ENCODE measurements at places on chromosomes 11 and 22.

DNA sequence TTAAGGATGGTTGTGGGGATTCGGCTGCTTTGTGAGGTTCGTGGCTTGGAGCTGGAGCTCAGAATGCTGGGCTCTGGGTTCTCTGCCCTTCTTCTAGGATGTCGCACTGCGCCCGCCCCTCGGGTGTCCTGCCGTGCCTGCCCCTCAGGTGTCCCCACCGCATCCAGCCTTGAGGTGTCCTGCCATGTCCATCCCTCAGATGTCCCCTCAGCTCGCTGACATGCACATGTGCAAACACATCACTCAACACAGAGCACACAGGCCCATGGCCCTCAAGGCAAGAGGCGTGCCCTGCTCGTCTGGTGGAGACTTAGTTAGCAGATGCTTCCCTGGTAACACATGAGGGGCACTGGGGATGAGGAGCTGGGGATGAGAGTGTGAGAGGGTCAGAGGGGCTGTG, 359.3 kb downstream of the TBC1D22A start:
- DNase-seq: no peak

- no peak for DNase-seq
These were observed 73.5 kb downstream of the TRAF6 start for GRCh38 chr11:36436589-36436988.

- DNase-seq: no peak
These were observed 19.1 kb downstream of the RFPL2 start for GRCh38 chr22:32185821-32186220.

GRCh38 chr22:36741968-36742367, 34.0 kb downstream of the IFT27 start:
- DNase-seq: no peak

- DNase-seq: no peak
These were observed 1.3 kb downstream of the ARHGEF12 start for GRCh38 chr11:120337355-120338106.

DNA sequence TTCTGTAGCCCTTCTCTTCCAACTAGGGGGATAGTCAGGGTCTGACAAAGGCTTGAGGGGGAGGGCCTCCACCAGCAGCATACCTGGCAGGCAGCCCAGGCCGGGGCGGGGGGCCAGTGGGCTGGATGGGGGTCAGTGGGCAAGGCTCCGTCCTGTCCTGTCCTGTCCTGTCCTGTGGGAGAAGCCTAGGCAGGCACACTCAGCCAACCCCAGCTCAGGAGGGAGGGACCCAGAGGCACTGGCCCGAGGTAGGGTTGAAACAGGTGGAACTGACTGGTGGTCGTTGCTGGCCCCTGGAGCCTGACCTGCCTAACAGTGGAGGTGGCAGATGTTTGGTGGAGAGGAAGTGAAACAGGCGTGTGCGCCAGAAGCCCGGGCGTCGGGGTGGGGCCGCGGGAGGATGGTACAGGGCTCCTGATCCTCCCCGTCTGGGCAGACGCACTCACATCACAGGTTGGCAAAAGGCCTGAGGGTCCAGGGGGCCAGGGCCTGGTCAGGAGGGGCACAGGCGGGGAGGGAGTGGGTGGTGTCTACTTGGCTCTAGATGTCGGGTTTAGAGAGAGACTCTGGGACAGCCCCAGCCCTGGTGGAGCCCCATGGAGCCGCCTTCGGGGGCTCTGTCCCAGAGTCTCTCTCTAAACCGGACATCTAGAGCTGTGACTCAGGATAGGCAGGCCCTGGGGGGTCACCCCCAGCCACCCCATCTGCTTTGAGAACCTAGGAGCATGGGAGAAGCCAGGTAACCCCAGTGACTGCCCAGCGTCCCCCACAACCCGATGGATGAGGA, 32.5 kb upstream of the GRAMD4 start:
- no peak for DNase-seq

DNA sequence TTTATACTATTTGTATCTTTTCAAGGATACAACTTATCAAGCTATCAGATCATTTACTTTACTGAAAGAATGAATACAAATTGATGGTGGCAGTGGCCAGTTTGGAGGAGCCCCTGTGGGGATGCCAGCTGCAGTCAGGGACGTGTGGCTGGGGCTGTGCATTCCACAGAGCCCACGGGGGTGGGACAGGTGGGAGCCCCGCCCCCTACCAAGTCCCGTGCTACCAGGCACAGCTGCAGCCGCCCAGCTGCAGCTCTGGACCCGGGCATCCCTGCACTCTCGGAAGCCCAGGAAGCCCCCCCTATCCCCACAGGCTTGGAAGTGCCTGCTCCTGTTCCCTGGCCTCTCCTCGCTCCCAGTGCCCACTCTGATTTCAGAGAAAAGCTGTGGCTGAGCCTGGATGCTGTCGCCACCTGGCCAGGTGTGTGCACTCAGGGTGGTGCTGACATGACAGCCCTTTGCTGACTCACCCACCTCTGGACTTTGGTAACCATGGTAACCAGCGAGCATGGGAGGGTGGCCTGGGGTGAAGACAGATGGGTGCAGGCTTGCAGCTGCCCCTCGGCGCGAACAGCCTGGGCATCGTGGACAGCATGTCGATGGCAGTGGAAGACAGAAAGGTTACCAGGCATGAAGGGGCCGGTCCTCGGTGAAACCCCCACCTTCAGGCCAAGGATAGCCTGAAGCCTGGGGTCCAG, 138.1 kb downstream of the SBF2 start:
- DNase-seq: no peak

DNA sequence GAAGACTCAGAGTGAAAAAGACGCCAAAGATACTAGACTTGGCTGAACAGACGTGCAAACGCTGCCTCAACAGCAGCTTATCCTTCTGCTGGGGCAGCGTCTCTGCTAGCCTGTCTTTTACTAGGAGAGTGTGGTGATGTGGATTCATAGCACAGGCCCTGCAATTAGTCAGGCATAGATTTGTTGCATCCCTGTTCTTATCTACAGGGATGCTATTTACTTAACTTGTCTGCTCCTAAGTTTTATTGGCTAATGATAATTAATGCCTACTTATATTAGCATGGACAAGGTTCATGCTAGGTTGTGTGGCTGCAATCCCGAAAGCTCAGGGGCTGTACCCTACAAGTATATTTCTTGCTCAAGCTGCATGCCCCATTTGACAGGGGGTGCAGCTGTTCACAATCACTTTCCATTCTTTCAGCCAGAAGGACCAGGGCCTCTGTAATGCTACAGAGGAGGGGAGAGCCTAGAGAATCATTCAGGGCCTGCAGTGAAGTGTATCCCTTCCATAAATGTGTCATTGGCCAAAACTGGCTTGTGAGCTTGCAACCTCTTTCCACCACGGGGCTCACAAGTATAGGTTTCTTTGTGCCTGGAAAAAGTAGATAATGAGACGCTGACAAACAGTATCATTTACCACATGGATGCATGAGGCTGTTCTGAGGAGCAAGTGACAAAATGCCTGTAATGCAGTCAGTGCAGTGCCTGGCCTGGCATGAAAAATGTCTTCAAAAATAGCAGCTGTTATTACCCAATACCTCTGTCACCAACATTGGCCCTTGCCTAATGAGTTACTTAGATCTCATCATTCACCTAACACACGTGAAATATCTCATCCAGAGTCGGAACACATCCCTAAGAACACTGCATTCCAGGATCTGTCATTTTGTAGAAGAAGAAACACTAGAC, 685.8 kb upstream of the API5 start:
- no peak for DNase-seq

- DNase-seq: no peak
These were observed 117.3 kb downstream of the CYP2R1 start for GRCh38 chr11:14774721-14775120.
